Karpas-422 (cell line): ENCODE measurements at places on chromosomes 1 and 21. TPM values are rescaled to one million over a fixed set of nuclear protein-coding genes. Genes with fewer than 3 reads are reported as not detected.

Gene DLGAP3
- 4.1 and 9.5 TPM in 2 replicates for total RNA-seq

Gene SH2D1B
- total RNA-seq: not detected in 2 replicates

Gene PGM1
- total RNA-seq: 67.1 and 89.0 TPM in 2 replicates

- no peaks in the 10 kb centered on the region for H3K4me1 ChIP-seq
- H3K36me3 ChIP-seq: no peaks in the 10 kb centered on the region
- no peak overlapping the region for H3K27ac ChIP-seq
- H3K4me3 ChIP-seq: no peak overlapping the region
- no peaks in the 10 kb centered on the region for H3K27me3 ChIP-seq
- no peak for DNase-seq
Measured at GRCh38 chr1:212487286-212487685, 54.6 kb downstream of the NENF start.

DNA sequence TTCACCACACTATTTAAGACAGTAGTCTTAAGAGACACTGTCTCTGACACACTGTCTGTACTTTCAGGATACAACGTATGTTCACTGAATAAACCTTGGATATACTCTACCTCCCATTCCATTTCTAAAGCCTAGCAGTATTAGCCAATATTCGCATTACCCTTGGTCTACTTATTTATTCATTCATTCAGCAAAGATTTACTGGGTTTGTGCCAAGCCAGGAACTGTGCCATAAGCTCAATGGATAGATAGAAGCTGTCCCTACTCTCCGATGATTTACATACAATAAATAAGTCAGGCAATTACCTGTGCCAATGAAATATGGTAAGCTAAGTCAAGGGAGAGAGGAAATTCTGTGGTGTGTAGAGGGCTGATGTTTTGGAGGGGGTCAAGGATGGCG, 195.2 kb upstream of the RAB4A start:
- no peak overlapping the region for H3K27ac ChIP-seq
- H3K4me3 ChIP-seq: no peak overlapping the region
- no peaks in the 10 kb centered on the region for H3K4me1 ChIP-seq
- DNase-seq: no peak
- H3K27me3 ChIP-seq: no peaks in the 10 kb centered on the region
- H3K36me3 ChIP-seq: no peaks in the 10 kb centered on the region

- no peaks in the 10 kb centered on the region for H3K36me3 ChIP-seq
- no peak for DNase-seq
- no peaks in the 10 kb centered on the region for H3K27me3 ChIP-seq
- H3K27ac ChIP-seq: no peak overlapping the region
- no peak overlapping the region for H3K4me3 ChIP-seq
- no peaks in the 10 kb centered on the region for H3K4me1 ChIP-seq
Measured at GRCh38 chr21:45987121-45987711, 5.6 kb downstream of the COL6A1 start.

DNA sequence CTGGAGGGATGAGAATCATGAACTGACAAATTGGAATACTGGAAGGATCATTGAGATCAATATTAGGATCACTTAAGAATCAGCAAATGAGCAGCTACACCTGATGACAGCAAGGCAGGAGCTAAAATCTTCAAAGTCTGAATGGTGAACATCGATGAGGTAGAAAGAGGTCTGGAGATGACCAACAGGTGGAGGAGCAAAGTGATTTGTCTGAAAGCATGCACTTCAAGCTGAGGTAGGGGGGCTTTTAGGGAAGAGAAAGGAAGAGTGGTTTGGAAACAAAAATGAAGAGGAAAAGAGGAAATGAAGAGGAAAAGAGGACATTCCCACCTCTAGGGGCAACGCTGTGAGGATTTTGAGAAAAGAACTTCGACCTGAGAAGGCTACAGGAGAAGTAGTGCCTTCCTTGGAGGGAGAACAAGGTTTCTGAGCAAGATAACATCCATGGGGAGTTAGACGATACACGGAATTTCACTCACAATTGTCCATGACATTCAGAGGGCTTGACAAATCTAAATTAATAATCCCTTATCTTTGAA, 79.0 kb downstream of the APP start:
- H3K27ac ChIP-seq: no peak overlapping the region
- no peaks in the 10 kb centered on the region for H3K27me3 ChIP-seq
- H3K36me3 ChIP-seq: no peaks in the 10 kb centered on the region
- no peak overlapping the region for H3K4me3 ChIP-seq
- no peak for DNase-seq
- no peaks in the 10 kb centered on the region for H3K4me1 ChIP-seq

- no peaks in the 10 kb centered on the region for H3K4me1 ChIP-seq
- no peak overlapping the region for H3K27ac ChIP-seq
- no peaks in the 10 kb centered on the region for H3K27me3 ChIP-seq
- H3K4me3 ChIP-seq: no peak overlapping the region
- H3K36me3 ChIP-seq: peaks cover 66% of the 10 kb centered on the region
Measured at GRCh38 chr1:100277866-100278265, 11.8 kb downstream of the RTCA start.

GRCh38 chr1:6803357-6803756, 18.1 kb downstream of the CAMTA1 start:
- no peak overlapping the region for H3K27ac ChIP-seq
- no peaks in the 10 kb centered on the region for H3K27me3 ChIP-seq
- peaks cover 63% of the 10 kb centered on the region for H3K4me1 ChIP-seq
- DNase-seq: no peak
- H3K36me3 ChIP-seq: 0 out of 2 replicates have a peak, but pooled peaks cover 2% of the 10 kb centered on the region
- no peak overlapping the region for H3K4me3 ChIP-seq

DNA sequence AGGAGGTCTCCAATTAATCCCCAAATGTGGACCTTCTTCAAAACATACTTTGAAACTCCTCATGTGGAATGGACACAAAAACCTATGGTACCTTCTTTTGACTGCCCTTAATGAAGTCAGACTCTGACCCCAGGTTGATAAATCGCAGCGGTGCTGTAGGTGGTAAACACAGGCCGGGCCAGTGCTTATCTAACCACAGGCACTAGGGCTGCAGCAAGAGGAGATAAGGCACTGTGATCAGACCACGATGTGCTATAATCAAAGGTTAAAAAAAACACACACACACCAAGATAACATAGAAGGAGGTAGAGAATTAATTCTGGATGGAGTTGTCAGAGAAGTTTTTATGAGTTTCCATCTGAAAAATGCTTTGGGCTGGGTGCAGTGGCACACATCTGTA, 52.3 kb upstream of the SIPA1L2 start:
- no peaks in the 10 kb centered on the region for H3K36me3 ChIP-seq
- no peak overlapping the region for H3K27ac ChIP-seq
- H3K4me3 ChIP-seq: no peak overlapping the region
- no peak for DNase-seq
- H3K4me1 ChIP-seq: peaks cover 1% of the 10 kb centered on the region

- H3K4me1 ChIP-seq: peaks cover 63% of the 10 kb centered on the region
- no peak overlapping the region for H3K27ac ChIP-seq
- peaks cover 19% of the 10 kb centered on the region; the same call in 1 of the 2 replicates for H3K36me3 ChIP-seq
- peak overlapping the region; percentile 92 for H3K4me3 ChIP-seq
- no peaks in the 10 kb centered on the region for H3K27me3 ChIP-seq
Measured at GRCh38 chr1:43977376-43978263, 1.4 kb upstream of the B4GALT2 start.

DNA sequence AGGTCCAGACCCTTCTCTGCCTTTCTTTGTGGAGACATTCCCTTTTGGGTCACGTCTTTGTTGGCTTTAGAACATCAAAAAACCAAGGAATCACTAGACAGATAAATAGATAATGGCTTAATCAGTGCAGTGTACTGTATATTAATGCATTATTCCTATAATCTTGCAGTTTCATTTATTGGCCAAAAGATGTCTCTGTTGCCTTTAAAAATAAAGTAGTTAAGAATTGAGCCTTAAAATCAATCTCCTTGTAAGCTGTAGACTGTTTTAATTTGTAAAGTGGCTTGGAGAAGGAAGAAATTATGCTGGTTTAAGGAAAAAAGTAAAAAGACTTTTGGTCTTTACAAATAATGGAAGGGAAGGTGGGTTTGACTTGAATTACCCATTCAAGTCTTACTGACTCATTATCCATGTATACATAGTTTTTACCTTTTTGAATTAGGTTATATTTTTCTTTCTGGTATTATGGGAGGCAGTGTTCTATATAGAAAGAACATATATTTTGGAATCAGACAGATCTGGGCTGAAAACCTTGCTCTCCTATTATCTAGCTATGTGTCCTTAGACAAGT, 84.6 kb downstream of the VPS13D start:
- H3K36me3 ChIP-seq: peaks cover 5% of the 10 kb centered on the region; the same call in 1 of the 2 replicates
- DNase-seq: peak; percentile 58
- no peaks in the 10 kb centered on the region for H3K27me3 ChIP-seq

DNA sequence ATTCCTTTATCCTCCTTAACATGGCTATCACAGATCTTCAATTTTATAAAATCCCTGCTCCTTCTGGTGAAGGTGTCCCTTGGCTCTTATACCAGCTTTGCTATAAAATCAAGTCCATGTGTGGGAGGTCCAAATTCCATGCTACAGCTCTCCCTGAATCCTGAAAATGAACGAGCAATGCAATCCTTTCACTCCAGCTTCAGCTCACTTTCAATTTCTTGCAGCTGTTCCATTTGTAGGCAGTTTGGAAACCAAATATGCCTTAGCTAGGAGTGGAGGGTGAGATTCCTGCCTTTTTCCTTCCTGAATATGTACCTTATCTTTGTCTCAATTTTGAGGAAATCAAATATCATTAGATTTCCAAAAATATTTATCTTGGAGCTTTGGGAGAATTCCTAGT, 402.6 kb downstream of the TTLL7 start:
- no peak overlapping the region for H3K4me3 ChIP-seq
- no peak overlapping the region for H3K27ac ChIP-seq
- no peaks in the 10 kb centered on the region for H3K27me3 ChIP-seq
- no peak for DNase-seq
- H3K4me1 ChIP-seq: peaks cover 6% of the 10 kb centered on the region; the same call in 1 of the 2 replicates
- no peaks in the 10 kb centered on the region for H3K36me3 ChIP-seq

DNA sequence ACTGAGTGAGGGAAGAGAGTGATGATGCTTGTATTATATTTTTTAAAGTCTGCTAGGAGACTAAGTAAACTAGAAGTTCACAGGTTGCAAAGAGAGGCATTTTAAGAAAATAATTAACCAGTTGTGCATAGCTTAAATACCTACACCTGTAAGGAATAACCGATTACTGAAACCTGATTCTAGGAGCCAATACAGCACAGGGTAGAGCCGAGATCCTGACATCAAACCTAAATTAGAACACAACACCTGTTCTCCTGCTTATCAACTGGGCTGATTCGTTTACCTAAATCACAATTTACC, 54.8 kb downstream of the EPRS1 start:
- peaks cover 27% of the 10 kb centered on the region for H3K4me1 ChIP-seq
- DNase-seq: no peak
- H3K4me3 ChIP-seq: no peak overlapping the region
- H3K27me3 ChIP-seq: no peaks in the 10 kb centered on the region
- no peak overlapping the region for H3K27ac ChIP-seq
- peaks cover 46% of the 10 kb centered on the region for H3K36me3 ChIP-seq

GRCh38 chr1:196001188-196001587, 607.1 kb downstream of the KCNT2 start:
- no peaks in the 10 kb centered on the region for H3K4me1 ChIP-seq
- DNase-seq: no peak
- H3K36me3 ChIP-seq: no peaks in the 10 kb centered on the region
- no peaks in the 10 kb centered on the region for H3K27me3 ChIP-seq

GRCh38 chr1:119782631-119783325, 14.1 kb upstream of the HMGCS2 start:
- no peak for DNase-seq
- H3K27me3 ChIP-seq: no peaks in the 10 kb centered on the region
- no peaks in the 10 kb centered on the region for H3K36me3 ChIP-seq

DNA sequence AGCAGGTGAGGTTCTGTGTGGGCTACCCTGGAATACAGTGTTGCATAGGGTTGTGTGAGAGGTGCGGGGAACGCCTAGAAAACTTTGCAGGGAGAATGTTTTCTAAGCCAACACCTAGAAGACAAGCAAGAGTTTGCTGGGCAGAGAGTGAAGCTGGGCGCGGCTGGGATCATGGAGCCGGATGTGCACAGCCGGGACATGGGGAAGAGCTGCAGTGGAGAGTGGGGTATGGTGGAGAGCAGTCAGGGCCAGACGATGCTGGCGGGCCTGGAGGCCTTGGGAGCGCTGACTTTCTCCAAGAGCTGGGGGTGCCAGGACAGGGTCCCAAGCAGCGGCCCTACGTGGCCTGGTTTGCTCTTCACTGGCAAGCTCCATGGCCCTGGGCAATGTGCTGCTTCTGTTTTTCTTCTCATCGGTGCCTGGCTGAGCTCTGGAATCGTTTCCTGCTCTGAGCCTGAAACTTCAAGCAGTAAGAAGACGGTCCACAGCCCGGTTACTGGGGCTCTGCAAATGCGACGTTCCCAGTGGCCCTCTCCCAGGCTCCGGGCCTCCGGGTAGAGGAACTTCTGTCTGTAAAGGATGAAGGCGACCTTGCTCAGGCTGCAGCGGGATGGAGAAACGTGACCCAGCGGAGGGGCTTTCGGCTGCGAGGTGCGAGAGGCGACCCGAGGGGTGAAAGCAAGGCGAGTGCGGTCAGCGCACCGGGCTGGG, 51.9 kb upstream of the CD34 start:
- peaks cover 12% of the 10 kb centered on the region for H3K4me1 ChIP-seq
- peak; percentile 45 for DNase-seq
- no peaks in the 10 kb centered on the region for H3K36me3 ChIP-seq
- peak overlapping the region; percentile 79 for H3K4me3 ChIP-seq
- H3K27ac ChIP-seq: no peak overlapping the region

DNA sequence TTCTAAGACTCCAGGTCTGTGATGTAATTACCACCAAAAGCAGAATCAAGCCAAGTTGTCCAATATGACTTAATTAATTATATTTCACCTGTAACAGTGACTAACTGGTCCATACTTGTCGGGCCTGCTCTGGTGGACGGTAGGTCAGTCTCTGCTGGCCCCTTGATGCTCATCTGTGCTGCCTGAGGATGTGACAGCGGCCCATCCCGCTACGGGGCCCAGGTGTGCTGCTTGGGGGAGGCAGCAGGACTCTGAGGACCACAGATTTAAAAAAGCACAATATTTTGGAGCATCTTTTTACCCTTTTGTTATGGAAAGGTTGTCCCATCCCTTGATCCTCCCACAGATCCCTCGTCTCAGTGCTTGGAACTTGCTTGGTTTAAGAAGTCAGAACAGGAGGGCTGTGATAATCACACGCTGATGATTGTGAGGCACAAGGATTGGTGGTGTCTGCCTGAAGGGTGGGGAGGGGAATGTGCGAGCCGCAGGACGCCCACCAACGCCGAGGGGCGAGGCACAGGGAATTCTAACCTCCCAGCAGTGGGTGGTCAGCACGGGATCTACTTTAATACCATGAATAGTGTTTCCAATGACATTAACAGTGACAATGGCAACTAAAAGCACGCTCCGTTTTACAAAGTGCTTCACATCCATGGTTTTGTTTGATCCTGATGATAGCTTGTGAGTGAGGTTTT, 27.8 kb upstream of the UMODL1 start:
- no peaks in the 10 kb centered on the region for H3K27me3 ChIP-seq
- H3K36me3 ChIP-seq: no peaks in the 10 kb centered on the region
- no peak overlapping the region for H3K4me3 ChIP-seq
- no peak for DNase-seq
